ENCODE measurements at places on chromosomes 13 and 19. TPM values are rescaled to one million over a fixed set of nuclear protein-coding genes. Genes with fewer than 3 reads are reported as not detected.

DNA sequence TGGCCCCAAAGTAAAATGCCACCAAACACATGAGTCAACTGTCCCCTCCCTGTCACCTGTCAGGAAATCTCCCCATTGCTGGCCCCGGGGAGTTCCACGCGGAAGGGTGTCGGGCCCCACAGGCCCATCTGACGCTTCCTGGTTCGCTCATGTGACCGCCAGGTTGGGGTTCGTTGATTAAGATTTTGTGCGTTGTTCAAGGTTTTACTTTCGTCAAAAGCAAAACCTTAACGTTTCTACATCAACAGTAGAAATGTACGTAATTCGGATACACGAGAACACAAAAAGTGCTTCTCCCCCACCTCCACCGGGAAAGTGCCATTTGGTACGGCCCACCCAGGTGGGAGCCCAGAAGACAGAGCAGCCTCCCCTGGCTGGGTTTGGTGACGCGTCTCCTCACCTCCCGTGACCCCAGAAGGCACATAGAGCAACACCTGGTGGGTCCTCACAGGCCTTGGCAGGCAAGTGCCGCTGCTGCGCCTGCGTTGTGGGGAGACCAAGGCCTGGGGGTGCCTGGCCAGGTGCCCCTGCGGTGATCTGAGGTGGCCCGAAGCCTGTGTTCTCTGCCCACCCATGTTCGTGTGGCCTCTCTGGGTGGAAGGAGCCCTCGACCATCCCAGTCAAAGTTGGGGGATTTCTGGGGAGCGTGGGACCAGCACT is 161.6 kb downstream of the KDM4B start:
- DNase-seq = no peak

Gene ZNF570
- 2.5 TPM for polyA plus RNA-seq

DNA sequence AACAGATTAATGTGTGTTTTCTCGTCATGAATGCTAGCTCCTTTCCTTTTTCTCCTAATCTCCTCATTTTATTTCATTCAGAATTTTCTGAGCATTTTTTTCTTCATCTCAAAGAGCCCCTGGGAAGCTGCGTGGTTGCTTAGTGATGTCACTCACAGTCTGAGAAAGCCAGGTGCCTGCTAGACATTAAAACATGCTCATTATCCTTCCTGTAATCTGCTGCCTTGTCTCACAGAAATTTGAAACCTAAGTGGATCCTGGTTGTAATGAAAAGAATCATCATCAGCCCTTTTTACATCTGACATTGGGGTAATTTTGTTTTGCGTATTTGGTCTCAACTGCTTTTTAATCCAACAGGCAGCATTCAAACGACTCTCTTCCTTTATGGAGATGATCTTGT is 108.2 kb upstream of the RNF113B start:
- no peak for DNase-seq

Gene GJB6
- not detected for polyA plus RNA-seq

Gene PGLYRP2
- polyA plus RNA-seq = not detected

Gene RNF113B
- polyA plus RNA-seq = not detected

DNA sequence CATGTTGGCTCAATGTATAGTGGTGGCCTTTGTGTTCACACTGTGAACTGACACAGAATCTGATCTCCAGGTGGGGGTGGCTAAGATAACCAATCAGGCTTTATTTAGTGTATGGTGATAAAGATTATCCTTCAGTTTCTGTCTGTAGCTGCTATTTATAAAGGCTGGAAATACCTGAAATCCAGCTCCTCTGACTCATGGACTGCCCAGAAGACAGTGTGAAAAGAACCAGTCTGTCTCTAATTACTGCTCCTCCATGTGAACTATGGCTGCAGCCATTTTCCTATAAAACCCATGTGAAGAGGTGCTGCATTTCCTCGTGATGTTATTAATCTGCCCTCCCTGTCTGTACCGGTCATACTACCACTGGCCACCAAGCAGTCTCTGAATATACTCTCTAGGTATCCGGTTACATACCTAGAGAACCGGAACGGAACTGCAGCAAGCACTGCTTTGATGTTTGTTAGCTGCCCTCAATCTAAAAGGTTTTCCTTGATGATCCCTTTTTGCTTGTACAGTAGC is 238.0 kb downstream of the LHFPL6 start:
- DNase-seq = peak; percentile 41

DNA sequence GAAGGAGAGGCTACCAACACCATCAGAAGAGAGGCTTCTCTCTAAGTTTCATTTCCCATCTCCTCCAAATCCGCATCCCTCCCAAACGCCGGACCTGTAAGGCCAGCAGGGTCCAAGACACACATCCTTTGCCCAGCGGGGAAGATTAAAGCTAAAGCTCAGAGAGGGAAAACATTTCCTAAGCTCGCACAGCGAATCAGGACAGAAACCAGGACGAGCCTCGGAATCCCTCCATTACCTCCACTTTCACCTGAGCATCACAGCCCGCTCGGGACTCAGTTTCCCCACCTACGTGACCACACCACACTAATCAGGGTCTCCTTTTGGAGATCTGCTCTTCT is 711 bp upstream of the FOSB start:
- DNase-seq = peak; percentile 63

DNA sequence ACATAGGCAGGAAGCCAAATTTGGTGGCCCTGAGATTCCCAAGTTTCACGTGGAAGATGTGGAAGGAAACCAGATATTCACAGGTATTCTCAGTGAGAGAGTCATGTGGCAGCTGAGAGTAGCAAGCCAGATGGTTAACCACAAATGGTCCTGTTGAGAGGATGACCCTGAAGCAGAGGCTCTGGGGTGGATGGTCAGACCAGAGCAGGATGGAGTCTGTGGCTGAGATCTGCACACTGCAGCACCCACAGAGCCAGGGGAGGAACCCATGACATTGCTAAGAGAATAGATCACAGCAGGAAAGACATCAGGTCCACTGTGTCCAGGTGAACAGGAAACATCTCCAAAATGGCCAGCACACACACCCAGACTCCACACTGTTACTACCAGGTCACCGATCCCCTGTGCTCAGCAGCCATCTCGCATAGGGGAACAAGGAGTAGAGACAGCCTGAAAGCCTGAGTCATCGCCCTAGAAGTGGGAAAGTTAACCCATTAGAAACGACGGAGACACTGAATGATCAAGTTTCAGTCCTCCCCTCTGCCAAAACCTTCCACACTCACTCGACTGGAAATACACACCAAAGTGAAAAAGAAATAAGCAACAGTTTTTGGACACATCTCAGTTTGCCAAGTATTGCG is 160.0 kb downstream of the RBM26 start:
- no peak for DNase-seq

DNA sequence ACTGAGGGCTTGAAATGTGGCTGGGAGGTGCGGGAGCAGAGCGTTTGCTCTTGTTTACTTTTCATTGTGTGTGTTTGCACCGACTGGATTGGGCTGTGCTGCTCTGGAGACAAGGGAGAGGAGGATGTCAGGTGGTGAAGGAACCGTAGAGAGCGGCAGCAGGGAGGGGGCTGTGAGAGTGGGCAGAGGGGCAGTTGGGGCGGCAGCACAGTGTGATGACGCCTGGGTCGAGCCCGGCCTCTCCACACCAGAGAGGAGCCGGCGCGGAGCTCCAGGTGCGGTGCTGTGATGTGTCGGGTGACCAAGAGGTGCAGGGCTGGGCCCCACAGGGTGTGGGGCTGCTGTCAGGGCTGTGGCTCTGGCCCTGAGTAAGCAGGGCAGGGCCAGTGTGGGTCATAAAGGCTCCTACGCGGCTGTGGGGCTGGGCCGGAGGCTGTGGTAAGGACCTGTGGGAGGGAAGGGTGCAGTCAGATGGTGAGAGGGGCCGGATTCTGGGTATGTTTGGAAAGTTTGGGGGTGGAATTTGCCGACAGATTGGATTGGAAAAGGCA is 10.5 kb downstream of the NAXD start:
- no peak for DNase-seq

DNA sequence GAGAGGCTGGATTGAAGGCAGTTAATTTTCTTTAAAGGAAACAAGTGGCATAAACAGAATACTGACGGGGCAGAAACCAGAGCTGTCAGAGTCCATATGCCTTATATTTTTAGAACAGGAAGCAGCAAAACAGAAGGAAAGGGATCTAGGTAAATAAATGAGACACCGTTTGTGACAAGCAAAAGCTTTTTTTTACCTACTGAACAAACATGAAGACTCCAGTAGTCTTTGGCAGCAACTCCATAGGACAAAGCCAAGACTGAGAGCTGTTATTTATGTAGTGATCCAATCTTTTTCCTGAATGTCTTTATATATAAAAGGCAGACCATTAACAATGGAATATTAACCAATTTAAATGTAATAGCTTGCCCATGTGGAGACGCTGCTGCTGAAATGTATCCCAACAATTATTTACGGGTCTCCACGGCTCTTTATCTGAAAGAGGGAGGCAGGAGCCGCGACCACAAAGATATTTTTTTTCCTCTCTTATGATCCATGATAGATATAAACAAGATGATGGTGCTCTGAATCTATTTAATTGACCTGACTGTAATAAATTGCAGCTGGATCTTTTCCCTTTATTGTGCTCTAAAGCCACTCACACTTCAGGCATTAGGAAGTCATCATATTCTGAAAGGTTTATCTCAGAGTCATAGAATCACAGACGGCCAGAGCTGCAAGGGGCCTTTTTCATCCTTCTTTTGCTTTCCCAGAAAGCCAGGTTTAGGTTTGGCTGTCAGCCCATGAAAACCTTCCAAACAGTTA is 687.8 kb downstream of the EFNB2 start:
- no peak for DNase-seq

Gene ZNF578
- polyA plus RNA-seq = 1.3 TPM

- DNase-seq = no peak
Observed at GRCh38 chr13:76335463-76335862, 550.7 kb downstream of the KCTD12 start.
